ENCODE measurements at places on chromosomes 7 and 10.

- no peak for DNase-seq
These were observed 72.2 kb downstream of the EZH2 start for GRCh38 chr7:148811892-148812291.

DNA sequence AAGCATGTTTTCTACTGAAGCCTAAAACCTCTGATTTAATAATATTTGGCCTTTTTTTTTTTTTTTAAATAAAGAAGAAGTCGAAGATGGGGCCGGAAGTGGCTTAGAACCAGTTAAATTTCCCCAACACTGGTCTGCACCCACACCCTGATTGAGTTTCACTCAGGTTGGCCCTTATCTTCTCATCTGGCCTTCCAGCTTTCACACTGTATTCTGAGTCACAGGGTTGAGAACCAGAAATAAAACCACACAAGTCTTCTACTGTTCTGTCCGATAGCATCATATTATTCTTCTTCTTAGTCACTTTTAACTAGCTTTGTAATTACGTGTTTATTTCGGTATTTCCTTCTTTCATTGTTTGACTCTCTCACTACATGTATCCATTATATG, 9.9 kb downstream of the ZNF365 start:
- DNase-seq: no peak

GRCh38 chr7:33887266-33887975, 17.9 kb upstream of the BMPER start:
- DNase-seq: no peak

DNA sequence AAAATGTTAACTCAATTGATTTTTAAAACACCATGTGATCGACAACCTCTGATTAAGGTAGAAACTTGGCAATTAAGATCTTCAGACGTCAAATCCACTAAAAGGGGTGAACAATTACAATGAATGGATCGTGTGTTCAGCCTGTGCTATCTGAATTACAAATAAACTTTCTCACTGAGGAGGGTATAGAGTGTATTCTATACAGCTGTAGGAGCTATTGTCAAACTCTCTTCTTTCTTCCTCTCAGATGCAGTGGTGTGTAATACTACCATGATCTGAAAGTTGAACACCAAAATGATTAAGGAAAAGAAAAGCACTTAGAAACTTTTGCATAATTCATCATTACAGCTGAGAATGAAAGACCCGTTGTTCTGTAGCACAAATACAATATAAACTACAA, 32.2 kb upstream of the MACC1 start:
- DNase-seq: no peak

DNA sequence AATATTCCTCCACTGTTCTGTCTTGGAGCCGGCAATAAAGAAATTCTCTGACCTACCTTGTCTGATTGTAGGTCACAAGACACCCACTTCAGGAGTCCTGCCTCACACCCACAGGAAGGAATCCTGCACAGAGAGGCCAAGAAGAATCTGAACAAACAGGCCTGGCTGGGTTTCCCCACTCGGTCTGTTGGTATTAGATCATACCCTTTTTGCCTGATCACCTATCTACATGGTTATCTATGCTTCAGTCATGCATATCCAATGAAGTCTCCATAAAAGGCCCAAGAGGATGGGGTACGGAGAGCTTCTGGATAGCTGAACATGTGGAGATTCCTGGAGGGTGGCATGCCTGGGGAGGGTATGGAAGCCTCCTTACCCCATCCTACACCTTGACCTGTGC, 12.3 kb downstream of the OGDH start:
- DNase-seq: no peak

DNA sequence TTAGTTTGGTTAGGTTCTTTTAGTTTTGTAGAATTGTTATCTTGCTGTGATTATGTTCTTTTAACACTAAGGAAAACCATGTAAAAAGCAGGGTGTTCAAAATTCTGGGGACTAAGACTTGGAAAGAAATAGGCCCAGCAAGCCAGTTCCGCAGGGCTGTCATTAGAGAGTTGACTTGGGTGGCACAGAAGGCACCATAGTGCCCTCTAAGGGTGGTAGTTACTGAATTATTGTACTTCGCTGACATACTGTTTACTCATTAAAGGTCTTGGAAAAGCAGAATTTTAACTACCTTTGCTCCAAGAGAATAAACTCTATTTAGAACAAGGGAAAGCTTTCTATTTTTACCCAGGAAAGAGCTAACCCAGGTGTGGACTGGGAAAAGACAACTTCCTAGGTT, 86.5 kb downstream of the OTUD1 start:
- DNase-seq: peak; percentile 17

GRCh38 chr7:35424869-35425495, 171.1 kb upstream of the TBX20 start:
- no peak for DNase-seq

DNA sequence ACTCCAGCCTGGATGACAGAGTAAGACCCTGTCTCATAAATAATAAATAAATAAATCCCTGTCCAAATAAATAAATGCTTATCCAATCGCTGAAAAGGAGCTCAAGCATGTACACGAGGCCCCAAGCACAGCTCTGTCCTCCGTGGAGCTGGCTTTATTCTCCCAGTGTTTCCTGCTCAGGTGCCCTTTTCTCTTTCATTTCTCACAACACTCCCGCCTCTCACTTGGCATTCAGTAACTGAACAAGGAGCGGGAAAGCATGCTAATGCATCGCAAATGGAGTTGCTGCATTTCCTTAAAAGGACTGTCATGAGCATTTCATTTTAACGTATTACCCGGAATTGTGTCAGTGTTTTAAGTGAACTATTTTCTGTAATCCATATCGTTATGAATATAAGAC, 210.9 kb upstream of the C7orf33 start:
- DNase-seq: no peak

DNA sequence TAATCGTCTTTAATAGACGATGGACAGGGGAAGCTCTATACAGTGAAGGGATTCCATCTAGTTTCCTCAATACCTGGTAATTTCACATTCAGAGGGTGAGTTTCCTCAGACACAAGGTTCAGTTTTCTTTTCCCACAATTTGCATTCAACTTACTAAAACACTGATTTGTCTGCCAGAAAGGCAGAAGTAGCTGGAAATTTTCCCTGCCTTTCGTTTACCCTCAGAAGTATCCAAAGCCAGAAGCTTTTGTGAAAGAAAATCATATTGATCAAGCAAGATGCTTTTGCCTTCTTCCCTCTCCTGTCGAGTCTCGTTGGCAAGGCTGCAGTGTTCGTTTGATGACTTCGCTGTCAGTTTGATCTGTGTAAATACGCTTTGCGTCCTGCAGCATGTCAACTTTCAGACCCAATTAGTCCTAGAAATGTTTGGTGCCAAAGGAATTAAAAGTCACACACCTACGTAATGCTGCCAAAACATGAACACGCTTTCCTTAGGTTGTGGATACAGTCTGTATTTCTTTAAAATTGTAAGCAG, 631.9 kb upstream of the FOXK1 start:
- DNase-seq: no peak

DNA sequence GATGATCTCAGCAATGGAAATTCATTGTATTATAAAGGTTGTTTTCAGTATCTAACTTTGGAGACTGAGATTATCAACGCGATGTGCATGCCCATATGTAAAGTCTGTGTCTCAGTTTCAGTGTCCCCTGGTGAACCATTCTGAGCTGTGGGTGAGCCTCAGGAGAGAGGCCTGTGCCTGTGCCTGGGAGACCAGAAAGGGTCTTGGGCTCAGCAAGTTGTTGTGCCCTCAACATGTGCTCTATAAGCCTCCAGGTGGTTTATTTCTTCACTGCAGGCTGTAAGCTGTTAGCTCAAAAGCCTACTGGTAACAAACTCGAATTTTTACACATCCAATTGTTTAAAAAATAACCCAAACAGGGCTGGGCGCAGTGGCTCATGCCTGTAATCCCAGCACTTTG, 151.9 kb downstream of the PKD1L1 start:
- no peak for DNase-seq

DNA sequence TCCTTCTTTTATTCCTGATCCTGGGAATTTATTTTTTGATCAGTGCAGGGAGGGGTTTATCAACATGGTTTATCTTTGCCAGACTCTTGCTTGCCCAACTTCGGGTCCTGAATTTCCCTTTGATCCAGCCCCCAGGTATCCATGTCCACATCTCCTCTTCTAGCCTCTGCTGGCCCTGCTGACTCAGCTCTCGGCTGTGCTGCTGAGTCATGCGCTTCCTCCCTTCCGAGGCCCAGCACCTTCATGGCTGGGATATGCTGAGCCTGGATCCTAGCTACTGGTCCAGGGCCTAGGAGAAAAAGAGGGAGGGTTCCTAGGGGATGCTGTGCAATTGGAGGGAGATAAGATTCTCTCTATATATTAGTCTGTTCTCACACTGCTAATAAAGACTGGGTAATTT, 380.7 kb upstream of the SHH start:
- no peak for DNase-seq

DNA sequence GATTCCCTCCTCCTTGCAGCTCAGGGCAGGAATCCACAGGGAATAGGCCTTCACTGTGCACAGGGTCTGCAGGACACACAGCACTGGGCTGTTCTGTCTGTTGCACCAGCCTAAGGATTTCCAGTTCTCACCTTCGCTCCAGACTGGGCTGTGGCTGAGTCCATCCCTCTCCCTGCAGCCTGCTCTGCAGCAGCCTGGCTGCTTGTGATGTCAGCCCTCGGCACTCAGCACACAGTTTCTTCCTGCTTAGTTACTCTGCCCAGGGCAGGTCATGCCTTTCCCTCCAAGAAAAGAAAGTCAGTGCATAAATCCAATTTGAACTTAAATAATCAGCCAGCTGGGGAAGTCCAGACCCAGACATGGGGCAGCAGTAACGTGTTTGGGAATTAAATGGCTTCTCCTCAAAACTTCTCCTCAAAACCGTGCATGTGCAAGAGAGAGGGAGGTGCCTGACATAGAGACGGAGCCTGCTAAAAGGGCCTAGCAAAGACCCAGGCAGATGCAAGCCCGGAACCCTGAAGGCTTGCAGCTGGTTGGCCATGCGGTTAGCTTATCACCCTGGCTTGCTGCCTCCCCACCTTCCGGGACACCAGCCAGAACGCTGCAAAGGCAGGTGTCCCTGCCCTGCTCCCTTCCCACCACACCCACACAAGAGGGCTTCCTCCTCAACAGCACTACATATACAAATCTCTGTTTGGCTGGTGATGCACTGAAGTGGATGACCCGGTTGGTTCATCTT, 10.9 kb upstream of the GDF2 start:
- DNase-seq: no peak

- DNase-seq: no peak
These were observed 5.9 kb upstream of the HERPUD2 start for GRCh38 chr7:35700865-35701264.

DNA sequence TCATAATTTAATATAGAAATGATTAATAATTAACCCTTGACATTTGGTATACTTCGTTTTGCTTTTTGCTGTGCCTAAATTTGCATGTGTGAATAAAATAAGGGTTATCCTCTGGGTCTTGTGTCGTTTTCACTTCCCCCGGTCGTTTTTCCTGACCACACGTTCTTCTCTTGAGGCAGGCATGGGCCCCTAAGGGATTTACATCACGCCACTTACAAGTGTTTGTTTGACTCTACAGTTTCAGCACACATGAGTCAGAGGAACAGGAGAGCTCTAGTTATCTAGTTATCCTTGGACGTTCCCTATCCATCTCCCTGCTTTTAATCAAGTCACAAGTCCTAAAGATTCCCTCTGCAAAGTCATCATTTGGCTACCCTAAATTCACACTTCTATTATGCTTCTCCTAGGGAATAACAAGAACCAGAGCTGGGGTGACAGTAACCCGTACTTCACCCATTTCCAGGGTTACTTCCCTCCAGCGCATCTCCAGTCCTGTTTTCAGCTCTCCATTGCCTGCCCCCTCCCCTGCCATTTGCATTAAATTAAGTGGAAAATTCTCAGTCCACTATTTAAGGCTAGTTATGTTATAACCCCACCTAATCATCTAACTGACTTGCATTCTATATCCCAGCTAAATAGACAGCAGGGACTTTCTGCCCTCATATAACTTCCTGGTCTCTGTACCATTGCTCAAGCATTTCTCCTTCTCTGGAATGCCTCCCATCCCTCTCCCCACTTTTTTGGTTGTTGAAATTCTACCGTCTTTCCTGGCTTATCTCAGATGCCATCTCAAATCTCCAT, 206.9 kb downstream of the PTEN start:
- no peak for DNase-seq

GRCh38 chr10:57094083-57094482, 733.0 kb upstream of the ZWINT start:
- no peak for DNase-seq

- DNase-seq: no peak
These were observed 23.5 kb upstream of the GPR146 start for GRCh38 chr7:1020849-1021251.

GRCh38 chr10:15725603-15726002, 5.9 kb upstream of the ITGA8 start:
- peak; percentile 55 for DNase-seq

DNA sequence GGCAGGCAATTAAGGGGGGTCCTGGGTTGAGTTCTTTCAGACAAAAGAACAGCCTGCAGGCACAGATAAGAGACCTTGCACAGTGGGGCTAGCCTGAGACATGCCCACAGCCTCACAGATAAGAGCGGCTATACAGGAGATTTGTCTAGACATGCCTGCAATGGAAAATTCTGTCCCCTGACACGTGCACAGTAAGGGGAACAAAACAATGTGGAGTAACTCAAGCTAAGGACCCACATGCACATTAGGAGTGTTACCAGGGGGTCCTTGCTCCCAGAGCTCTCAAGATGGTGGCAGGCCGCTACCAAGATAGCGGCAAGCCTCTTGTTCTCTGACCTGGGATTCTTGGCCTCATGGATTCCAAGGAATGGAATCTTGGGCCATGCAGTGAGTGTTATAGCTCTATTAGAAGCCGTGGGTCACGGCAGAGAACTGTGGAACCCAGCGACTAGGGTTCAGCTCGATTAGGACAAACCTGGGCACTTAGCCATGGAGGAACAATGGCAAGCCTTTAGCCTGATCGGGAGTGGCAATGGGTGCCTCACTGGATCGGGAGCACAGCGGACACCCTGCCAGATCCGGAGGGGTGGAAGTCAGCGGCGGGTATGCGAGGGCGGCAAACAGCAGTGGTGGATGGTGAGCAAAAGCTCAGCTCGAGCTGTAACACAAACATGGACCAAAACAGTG, 196.9 kb downstream of the CCSER2 start:
- no peak for DNase-seq
